T-helper 22 cell (primary cell): ENCODE measurements at places on chromosomes 4 and X.

- DNase-seq, result no peak
These were observed 69.1 kb upstream of the FBXW7 start for GRCh38 chr4:152605031-152605430.

DNA sequence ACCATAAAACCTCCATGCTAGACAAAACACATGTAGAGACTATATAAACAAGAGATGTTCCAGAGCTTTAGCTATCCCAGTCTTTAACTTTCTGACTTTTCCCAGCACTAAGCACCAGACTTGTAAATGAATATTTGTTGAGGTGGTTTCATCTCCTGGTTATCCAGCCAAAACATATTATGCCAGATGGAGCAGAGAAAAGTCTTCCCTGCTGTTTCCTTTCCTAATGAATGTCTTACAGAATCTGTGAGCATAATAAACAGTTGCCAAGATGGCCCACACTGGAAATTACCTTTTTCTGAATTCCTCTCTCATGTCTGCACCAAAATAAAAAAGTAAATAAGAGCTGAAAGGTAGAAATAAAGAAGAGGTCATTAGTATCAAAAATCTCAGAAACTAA lies 159.2 kb downstream of the TECRL start:
- no peak for DNase-seq

GRCh38 chr4:39495446-39496213 lies 31.6 kb downstream of the UGDH start:
- DNase-seq, result no peak

- no peak for DNase-seq
These were observed 144.8 kb upstream of the SLIT2 start for GRCh38 chr4:20106921-20107320.

DNA sequence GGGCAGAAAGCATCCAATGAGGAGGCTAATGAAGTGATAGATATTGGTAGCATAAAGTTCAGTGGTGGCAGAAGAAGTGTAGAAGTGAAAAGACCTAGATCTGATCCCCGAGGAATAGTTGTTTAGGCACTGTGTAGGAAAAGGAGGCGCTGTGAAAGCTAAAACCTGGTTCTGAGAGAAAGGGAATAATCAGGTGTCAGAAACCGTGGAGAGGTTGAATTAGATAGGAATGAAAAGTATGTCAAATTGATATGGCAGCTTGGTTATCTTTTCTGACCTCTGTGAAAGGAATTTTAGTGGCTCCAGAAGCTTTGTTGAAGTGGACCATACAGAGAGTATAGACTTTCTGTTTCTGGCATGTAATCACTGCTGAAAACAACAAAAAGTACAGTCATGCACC lies 30.8 kb upstream of the CCDC160 start:
- DNase-seq, result no peak
